ENCODE measurements at places on chromosomes 5 and 9.

DNA sequence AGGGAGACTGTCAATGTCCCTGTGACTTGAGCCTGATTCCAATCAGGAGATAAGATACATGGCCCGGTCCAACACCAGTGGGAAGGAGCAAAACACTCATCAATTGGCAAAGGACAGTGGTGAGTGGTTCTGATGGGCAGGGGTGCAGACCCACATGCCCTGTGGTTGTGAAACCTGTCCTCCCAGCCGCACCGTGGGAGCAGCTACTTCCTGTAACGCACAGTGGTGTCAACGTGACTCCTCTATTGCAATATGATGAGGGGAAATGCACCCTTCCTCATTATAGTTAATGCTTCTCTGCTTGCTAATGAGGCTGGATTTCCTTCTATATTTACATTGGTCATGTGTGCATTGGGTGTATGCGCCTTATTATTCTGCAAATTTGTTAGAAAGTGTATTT, 223.0 kb downstream of the IRX1 start:
- DNase-seq, result no peak

DNA sequence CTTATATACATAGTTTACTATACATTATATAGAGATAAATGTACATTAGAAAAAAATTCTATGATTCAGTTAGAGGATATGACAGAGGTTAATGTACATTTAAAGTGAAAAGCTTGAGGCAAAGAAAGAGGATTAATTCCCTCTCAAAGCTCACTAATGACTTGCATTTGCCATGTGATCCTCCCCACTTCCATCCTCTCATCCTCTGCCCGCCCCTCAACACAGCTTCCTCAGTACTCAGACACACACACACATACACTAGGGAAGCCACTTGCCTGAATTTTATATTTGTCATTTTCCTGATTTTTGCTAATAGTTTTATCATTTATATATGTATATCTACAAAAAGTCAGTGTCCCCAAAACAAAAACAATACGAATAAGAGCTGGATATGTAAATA, 764.5 kb downstream of the EFNA5 start:
- DNase-seq, result no peak

DNA sequence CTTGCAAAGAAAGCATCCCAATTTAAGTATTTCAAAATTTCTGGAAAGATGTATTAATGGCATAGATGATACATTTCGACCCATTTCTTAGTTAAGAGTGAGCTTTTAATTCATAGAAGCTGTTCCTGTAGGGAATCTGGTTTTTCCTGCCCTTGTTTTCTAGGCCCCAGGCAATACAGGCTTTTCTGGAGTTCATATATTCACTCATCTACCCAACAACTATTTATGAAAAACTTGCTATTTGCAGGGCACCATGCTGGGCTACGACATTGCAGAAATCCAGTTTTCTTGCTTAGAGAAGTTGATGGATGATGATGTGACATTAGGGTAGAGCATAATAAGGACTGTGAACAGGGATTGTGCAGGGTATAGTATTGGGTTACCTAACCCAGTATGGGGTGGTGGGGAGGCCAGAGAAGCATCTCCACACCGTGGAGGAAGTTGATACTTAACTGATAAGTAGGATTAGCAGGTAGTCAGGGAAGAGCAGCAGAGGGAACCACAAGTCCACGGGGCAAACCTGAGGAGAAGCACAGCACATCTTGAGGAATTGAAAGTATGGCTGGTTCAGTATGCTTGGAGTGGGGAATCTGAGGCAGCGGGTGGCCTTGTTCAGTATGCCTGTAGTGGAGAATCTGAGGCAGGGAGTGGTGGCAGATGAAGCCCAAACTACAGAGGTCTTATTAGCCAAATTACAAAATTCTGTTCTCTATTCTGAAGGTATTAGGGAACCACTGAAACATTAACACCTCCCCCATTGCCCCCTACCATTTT, 247.5 kb downstream of the ARRDC3 start:
- DNase-seq, result no peak

- DNase-seq, result no peak
These were observed 35.1 kb upstream of the ZCCHC7 start for GRCh38 chr9:37085233-37085632.

DNA sequence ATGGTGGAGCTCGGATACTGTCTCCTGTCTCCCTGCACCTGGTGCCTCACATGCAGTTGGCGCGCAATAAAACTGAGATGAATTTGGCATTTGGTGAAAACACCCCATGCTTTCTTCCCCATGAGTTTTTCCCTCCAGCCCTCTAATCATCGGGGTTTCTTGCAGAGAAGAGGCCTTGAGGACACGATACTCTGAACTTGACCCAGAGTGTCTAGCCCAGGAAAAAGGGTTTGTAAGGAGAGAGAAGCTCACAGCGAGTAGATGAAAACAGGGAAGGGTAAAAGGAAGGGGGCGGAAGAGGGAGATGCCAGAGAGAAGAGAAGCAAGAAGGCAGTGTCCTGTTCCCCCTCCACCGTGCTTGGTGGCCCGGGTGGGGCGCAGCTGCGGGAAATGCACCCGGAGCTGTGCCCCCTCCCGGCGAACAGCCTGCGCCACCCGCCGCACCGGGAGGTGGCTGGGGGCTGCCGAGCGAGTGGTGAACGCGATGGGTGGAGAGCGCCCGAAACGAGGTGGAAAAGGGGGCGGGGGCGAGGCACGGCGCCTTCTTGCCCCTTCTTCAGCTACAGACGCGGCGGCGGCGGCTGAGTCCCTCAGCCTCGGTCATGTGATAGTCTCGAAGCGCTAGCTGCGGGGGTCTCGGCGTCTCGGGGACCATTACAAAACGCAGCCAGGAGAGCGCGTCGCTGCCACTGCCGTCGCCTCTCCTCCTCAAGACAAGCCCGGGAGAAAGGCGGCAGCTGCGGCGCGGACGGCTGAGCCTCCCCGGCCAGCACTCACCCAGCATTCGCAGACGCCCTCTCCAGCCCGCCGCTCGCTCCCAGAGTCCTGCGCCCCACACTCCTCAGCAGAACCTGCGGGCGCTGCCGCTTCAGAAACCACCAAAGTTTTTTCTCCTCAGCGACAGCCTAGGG, 1.1 kb upstream of the FOXB2 start:
- DNase-seq, result no peak

Measured in T-helper 1 cell (primary cell).